SJCRH30 (cell line): ENCODE measurements at places on chromosomes 3 and 15. TPM values are rescaled to one million over a fixed set of nuclear protein-coding genes. Genes with fewer than 3 reads are reported as not detected.

DNA sequence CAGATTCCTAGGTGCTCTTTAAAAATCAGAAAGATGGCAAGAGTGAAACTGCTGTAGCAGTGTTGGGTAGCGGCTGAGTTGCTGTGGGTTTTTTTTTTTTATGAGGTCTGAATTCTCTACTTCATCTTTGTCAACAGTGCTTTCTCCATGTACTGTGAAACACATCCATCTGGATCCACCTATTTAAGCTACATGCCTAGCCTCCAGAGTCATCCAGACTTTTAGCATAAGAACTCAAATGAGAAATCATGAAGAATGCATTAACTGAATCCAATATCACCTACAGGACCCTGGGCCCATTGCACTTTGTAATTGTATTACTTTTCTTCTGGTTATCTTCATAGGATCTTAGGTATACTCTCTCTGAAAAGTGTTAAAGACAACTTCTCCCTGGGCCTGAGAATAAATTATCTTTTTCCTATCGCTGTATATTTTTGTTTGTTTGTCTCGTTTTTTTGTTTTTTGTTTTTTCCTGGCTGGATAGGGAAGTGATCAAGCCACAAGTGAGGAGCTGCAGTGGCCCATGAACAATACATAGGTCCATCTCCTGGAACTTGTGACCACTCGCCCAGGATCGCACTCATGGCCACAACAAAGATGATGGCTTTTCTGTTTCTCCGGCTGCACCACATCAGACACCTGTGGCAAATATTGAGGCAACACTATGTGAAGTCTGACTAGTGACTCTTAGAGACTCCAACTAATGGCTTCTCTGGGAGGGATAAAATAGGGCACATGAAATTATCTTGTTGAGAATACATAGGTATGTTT lies 609.9 kb upstream of the AGTR1 start:
- H3K4me3 ChIP-seq: no peak overlapping the region
- H3K27me3 ChIP-seq: no peaks in the 10 kb centered on the region
- H3K4me1 ChIP-seq: peaks cover 6% of the 10 kb centered on the region
- H3K27ac ChIP-seq: no peak overlapping the region
- no peak for DNase-seq

- no peak for DNase-seq
- H3K27me3 ChIP-seq: no peaks in the 10 kb centered on the region
- H3K4me1 ChIP-seq: peaks cover 4% of the 10 kb centered on the region; the same call in 1 of the 2 replicates
- H3K36me3 ChIP-seq: no peaks in the 10 kb centered on the region
Measured at GRCh38 chr3:198032039-198032936, 72.3 kb downstream of the LMLN start.

SLC28A2 gene
- total RNA-seq: not detected in 2 replicates

VIPR1 gene
- total RNA-seq: not detected in 2 replicates

DCP1A gene
- total RNA-seq: 15.4 and 17.4 TPM in 2 replicates

GATM gene
- 226 and 232 TPM in 2 replicates for total RNA-seq

CPEB1 gene
- total RNA-seq: 0.04 and 0.13 TPM in 2 replicates

RPL4 gene
- total RNA-seq: 6,637 and 6,933 TPM in 2 replicates
